ENCODE measurements at places on chromosomes 3 and 15. TPM values are rescaled to one million over a fixed set of nuclear protein-coding genes. Genes with fewer than 3 reads are reported as not detected.

The MORC1 gene
- total RNA-seq, result not detected

The HYKK gene
- 9.6 TPM for total RNA-seq

The UROC1 gene
- total RNA-seq, result not detected

The CCDC33 gene
- total RNA-seq, result not detected

The CCNB2 gene
- total RNA-seq, result 5.9 TPM

The COL7A1 gene
- 148 TPM for total RNA-seq

The SCN5A gene
- total RNA-seq, result 9.3 TPM

The PLSCR2 gene
- not detected for total RNA-seq

DNA sequence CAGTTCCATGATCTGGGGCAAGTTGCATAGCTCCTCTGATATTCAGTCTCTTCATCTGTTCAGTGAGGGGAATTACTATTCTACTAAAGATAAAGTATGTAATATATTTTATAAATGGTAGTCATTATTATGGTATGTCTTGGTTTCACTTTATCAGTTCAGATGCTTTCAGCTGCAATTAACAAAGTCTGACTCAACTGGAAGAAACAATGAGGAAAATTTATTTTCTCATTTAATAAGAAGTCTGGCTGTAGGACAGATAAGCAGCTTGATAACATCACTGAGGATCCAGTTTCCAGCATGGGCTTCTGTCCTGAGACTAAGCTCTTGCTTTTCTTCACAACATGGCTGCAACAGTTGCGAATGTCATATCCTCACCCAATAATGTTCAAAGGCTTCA lies 354.3 kb upstream of the TRIM42 start:
- DNase-seq, result no peak

- no peak for DNase-seq
Observed at GRCh38 chr3:28940530-28940929, 340.3 kb upstream of the RBMS3 start.

GRCh38 chr15:45288947-45289346 lies 36.9 kb downstream of the SLC28A2 start:
- no peak for DNase-seq

- no peak for DNase-seq
Observed at GRCh38 chr15:79042213-79042928, 48.2 kb downstream of the RASGRF1 start.

DNA sequence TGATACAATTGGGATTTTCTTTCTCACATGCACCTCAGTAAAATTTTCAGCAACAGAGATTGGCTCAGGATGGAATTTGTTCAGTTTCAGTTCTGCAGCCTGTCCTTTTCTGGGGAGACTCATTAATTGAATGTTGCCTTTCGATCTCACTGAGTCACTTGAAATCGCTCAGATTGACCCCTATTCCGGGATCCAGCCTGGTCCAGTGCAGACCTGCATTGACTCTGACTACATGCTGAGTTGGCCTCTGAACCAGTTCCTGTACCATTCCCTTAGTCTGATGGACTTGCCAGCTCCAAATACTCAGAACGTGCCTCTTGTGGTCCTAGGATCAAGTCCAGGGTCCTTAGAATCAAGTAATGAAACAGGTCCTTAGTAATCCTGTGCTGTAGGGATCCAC lies 9.4 kb downstream of the IGF1R start:
- DNase-seq, result no peak

DNA sequence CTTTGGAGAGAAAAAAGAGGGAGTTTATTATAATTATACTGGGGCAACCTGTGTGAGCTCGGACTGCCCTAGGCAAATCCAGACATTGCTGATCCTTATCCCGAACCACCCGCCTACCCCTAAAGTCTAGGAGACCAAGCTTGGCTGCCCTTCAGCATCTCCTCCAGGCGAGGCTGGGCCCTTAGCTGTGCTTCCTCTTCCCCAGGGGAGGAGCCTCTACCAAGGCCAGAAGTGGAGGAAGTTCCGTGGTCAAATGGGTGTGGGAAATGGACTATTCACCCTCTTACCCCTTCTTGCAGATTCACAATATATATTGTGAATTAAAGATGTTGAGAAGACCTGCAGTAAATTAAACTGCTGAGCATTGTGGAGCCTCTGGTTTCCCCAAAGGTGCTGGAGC lies 158.3 kb upstream of the HES1 start:
- DNase-seq, result no peak

- no peak for DNase-seq
Observed at GRCh38 chr3:129723558-129724324, 117.3 kb upstream of the PLXND1 start.

DNA sequence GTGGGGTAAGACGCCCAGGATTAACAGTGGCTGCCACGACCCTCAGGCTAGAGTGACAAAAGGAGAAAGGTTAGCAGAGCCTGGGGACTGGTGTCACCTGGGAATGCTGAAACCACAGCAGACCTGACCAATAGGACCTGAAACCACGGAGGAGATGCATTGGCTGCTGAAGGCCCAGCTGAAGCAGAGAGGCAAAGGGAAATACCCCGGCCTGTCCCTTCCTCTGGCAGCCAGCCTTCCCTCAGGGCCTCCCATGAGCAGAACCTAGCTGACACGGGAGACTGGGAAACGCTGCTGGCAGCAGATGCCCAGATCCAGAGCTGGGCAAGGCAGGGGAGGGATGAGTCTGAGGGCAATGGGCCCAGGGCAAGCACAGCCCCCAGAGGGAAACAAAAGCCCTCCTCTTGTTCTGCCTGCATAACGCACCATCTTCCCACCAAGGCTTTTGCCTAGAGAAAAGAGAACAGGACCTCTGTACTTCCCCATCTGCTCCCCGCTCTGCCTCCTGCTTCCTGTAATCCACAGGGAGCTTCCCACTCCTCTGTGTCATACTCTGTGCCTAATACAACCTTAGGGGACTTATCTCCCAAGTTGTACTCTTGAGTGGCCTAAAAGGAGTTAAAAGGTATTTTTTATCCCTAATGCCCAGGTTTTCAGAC lies 216.2 kb downstream of the ABHD5 start:
- no peak for DNase-seq

DNA sequence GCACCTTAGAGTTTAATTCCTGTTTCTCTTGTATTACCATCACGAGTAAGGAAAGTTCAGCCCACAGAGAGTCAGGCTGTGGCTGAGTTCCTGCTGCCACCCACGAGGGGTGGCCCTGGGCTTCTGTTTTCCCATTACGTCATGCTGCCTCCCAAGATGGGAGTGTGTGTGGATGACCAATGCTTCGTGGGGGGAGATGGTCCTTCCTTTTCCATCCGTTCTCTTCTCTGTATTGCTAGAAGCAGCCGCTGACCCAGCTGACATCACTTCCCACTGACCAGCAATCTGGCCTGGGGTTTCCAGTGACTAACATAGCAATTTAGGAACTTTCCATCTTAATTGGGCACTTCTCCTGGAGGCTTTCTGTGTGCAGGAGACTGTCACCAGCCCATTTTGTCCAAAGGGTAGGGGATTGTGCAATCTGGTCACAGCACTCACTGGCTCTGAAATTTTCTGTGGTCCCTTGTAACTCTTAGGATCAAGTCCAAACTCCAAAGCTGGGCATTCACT lies 9.3 kb downstream of the IRAK2 start:
- DNase-seq, result peak; percentile 96

DNA sequence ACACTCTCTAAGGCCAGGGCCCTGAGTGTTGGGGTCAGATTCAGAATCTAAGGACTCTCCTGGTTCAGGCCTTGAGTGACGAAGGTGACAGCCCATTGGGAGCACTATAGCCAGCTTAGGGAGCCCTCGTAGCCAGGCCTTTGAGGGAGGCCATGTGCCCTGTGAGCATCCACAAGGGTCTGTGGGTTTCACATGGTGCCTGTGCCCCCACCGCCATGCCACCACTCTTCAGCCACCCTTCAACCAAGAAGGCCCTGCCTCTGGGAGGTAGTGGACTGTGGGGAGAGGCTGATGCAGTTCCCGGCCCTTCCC lies 37.5 kb downstream of the TSPAN3 start:
- no peak for DNase-seq

GRCh38 chr15:96474231-96474664 lies 143.7 kb downstream of the NR2F2 start:
- DNase-seq, result no peak

- DNase-seq, result no peak
Observed at GRCh38 chr3:159380891-159381290, 579.0 kb downstream of the MFSD1 start.

DNA sequence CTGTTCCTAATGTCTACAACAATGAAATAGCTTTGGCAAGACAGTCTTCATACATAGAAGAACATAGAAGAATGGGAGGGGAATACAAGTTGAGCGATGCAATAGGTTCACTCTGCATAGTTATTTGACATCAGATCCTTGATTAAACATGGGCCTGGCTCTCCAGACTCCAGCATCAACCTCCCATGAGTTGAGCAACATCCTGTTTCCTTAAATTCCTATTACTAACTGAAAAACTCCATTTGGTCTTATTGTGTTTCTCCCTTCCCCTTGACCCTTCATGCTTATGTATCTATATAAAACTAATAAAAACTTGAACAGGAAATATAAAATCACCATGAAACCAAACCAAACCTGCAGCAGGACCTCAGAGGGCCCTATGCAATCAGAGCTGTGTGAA lies 304.5 kb upstream of the SATB1 start:
- DNase-seq, result no peak

DNA sequence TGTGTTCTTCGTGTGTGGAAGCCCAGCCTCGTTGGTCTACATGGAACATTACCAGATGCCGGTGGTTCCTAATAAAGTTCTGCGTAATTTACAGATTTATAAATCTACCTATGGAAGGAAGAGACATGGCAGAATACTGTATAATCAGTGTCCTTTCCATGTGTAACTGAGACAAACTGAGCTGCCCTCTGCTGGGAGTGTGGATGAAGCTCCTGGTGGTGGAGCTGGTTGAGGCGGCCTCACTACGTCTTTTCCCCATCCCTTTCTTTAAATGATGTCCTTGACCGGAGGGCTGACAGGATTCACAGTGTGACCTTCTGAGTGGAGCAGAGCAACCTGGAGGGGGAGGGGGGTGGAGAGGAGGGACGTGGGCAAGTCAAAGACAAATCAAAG lies 267.0 kb upstream of the CHRM5 start:
- no peak for DNase-seq

DNA sequence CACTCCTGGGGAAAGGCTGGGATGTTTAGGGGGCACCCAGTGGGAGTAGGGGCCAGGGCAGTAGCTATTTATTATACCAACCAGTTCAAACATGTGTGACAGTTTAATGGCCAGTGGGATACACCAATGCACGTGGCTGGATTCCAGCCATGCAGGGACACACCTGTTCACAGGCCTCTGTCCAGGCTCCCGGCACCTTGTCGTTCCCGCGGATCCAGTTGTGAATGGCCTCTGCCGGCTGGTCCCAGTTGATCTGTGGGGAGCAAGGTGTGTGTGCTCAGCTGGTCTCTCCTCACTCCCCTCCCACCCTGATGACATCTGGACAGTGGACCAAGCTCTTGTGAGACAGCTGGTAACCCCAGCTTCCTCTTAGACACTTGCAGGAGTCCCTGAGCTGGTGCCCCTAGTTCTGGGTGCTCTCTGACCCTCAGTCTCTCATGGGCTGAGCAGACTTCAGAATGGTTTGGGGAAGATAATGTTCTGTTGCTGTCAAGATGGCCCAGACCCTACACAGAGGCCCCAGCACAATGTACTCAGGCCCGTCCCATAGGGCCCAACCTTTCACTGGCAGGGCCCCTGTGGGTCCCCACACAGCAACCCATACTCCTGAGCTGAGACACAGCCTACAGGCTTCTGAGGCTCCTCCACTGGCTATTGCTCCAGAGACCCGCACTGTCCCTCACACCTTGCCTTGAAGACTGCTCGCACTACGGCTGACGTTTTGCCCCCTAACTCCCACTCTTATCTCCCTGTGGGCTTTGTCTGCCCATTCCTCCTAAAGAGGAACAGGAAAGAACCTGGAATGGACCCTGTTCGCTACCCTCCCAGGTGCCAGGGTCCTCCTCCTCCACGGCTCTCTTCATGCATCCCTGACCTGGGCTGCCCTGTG lies 25.8 kb downstream of the ALDH1L1 start:
- no peak for DNase-seq

- DNase-seq, result no peak
Observed at GRCh38 chr15:49460411-49460941, 37.4 kb downstream of the FGF7 start.

DNA sequence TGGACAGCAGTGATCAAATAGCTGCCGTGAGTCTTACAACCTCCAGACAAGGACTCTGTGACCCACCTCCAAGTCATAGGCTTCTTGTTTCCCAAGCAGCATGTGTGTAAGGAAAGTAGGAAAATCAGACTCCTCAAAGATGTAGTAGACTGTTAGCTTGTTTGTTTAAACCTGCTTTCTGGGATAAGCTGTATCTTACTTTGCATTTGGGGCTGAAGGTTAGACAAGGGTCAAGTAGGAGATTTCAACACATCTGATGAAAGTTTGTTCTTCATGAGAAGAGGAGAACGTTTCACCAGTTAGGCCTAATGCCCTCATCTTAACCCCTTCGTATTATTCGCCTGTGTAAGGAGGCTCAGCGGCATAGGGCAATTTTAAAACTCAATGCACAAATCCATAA lies 756.4 kb upstream of the NR2F2 start:
- no peak for DNase-seq

DNA sequence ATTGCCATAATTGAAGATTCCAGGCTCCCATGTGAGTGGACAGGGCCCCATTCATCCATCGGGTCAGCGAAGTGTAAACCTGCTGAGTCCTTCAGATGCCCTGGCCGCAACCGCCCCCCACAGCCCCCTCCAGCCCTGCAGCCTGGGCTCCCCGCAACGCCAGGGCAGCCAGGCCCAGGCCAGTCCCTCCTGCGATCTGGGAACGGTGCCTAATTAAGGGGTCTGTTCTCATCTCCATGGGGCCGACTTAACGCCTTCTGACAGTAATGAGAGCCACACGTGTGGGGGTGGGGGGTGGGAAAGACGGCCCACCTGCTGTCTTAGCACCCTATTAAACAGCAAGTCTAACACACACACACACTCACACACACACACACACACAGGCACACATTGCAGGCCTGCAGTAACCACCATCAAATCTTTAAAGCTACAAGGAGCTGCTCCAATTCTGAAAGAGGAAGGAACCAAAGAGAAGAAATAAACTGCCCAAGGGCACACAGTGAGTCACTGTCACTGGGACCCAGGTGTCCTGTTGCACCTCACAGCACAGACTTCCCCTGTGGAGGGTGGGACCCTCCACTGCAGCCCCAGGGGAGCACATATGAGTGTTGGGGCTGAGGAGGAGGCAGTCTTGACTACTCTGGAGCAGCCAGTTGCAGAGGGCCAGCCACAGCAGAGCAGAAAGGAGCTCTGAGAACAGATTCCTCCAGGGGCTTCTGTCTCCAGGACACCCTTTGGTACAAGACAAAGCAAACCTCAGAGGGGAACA lies 31.8 kb upstream of the HES1 start:
- DNase-seq, result no peak

Data from vagina (tissue), 2 donors.